ENCODE measurements at places on chromosomes 5 and 9.

DNA sequence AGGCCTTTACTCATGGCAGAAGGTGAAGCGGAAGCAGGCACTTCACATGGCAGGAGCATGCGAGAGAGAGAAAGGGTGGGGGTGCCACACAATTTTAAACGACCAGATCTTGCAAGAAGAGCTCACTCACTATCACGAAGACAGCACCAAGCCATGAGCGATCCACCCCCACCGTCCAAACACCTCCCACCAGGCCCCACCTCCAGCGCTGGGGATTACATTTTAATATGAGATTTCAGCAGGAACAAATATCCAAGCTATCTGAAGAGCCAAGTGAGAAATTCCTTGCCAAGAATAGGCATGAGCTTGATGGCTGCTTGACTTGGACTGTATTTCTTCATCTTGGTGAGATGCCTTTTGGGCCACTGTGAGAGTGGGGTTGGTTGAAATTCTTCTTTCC, 88.0 kb downstream of the PDZD2 start:
- DNase-seq = no peak

- no peak for DNase-seq
These were observed 8.4 kb downstream of the LHX3 start for GRCh38 chr9:136196404-136197083.

DNA sequence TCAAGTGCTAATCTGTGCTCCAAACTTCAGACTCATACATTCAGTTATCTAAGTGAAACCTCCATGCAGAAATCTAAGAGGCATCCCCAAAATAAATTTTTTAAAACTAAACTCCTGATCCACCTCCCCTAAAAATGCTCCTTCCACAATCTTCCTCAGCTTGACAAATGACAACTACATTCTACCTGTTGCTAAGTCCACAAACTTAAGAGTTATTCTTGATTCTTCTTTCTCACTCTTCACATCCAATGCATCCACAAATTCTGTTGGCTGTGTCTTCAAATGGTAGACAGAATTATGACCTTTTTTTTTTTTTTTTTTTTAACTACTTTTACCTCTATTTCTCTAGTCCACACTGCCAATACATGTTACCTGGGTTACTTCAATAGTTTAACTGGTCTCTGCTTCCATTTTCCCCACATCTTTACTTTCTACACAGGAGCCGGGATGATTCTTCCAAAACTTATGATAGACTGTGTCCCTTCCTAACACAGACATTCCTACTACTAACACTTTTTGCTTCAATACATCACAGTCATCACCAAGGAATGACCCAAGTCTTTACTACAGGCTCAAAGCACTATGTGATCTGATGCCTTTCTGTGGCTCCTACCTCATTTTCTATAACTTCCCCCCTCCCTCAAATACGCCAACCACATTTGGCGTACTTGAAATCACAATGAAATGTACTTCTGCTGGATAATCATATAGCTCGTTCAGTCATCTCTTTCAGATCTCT, 143.6 kb downstream of the PDE4D start:
- DNase-seq = no peak

- no peak for DNase-seq
These were observed 52.6 kb downstream of the IPPK start for GRCh38 chr9:92617195-92617813.

DNA sequence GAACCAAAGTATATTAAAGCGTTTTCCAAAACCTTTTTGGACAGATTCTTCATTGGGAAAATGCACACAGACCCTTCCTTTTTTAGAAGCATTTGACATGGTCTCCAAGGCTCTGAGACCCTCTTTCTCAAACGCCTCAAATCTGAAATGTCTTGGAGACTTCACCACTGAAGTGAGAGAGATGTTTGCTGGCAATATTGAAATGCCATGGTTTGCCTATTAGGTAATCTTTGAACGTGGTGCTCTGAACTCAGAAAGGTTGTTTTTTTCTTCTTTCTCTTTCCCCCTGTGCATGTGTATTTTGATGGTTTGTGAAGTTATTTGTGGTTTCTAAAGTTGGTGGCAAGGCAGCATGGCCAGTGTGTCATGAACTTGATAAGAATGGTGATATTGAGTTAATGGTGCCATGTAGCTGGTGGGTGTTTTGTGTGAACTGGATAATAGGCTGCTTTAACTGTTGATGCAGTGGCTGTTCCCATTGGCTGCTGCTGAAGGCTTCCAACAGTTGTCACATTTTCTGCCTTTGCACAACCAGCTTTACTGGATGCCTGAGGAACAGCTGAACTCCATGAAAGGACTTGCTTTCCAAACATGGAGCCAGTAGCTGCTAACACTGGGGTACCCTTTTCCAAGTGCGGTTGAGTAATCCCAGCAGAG, 1.7 kb downstream of the PALM2AKAP2 start:
- DNase-seq = no peak

DNA sequence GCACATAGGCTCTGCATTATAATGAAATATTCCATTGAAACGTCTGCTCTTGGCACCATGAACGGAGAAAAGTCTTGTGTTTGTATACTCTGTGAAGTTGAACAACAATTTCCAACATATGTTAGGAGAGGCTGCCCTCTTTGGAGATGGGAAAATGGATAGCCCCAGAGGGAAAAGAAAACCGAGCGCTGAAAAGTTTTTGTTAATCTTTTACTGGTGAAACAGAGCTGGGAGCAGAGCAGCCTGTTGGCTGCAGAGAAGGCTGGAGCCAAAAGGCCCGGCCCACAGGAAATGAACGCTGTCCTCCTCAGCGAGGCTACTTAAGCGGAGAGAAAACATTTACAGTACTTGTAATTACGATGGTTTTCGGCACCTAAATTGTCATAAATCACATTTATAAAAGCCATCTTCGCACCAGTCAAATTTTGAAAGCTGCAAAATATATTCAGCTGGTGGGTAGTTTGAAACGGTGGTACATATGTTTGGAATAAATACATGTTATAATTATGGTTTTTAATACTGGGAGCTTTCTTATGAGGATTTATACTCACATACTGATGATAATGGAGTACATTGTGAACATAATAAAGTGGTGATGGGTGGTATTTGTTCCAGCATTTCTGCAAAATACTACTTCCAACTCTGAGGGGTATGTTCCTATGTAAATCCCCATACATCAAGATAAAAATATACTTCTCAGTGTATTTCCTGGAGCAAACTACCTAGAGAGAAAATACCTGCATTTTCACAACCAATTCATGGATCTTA, 129.6 kb upstream of the CNTLN start:
- peak; percentile 31 for DNase-seq

DNA sequence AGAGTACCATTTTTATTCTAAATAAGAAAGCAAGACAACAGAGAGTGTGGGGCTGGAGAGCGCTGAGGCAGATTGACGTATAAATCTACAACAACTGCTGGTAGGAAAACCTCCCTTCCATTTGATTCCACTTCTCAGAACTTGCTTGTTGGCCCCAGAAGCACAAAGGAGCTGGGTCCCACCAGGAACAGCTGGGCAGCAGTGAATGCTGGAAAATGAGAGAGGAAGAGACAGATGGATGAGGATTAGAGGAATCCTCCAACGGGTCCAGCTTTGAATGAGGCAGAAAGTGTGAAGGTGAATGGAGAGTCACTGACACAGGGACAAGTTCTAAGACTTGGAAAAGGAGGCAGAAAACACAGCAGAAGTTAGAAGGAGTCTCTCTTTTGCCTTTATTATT, 14.8 kb downstream of the TAS2R1 start:
- no peak for DNase-seq

DNA sequence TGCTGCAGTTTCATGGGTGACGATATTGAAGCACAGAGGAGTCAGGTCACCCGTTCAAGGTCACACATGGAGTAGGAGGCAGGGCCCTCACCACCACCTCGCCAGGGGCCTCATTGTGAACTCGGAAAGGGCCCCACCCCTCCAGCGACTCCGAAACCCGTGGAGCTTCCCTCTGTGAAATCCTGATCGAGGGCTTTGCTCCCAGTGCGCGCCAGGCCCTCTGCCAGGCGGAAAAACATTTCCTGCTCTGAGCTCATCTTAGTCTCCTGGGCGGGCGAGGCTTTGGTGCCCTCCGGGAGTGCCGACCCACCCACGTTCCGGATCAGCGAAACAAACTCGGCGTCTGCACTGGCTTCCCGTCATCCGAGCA, 75.0 kb upstream of the FCN1 start:
- DNase-seq = no peak

- no peak for DNase-seq
These were observed 79.4 kb downstream of the NLN start for GRCh38 chr5:65801352-65801783.

GRCh38 chr5:14953075-14953607, 81.6 kb upstream of the ANKH start:
- DNase-seq = no peak

DNA sequence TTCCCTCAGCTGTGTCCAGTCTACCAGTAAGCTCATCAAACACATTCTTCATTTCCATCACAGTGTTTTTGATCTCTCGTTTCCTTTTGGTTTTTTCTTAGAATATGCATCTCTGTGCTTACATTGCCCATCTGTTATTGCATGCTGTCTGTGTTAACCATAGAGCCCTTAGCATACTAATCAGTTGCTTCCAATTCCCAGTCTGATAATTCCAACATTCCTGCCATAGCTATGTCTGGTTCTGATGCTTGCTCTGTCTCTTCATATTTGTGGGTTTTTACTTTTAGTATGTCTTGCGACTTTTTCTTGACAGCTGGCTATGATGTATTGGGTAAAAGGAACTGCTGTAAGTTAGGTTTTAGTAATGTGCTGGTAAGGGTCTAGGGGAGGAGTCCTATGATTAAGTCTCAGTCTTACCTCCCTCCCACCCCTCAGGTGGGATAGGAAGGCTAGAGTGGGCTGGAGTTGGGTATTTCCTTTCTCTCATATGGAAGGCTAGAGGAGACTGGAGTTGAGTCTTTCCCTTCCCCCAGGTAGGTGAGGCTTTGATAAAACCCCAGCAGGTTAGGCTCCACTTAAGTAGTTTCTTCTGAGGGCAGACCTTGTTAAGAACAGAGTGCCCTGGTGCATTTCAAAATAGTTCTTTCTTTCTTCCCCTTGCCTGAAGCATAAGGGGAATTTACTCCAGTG, 99.1 kb upstream of the RASGRF2 start:
- no peak for DNase-seq
